ENCODE measurements at places on chromosomes 1 and 21. TPM values are rescaled to one million over a fixed set of nuclear protein-coding genes. Genes with fewer than 3 reads are reported as not detected.

Gene ILDR2
- 1.7 TPM for polyA plus RNA-seq

Gene CFHR1
- polyA plus RNA-seq = 0.16 TPM

Gene ORC1
- polyA plus RNA-seq = 4.2 TPM

Gene LRP8
- polyA plus RNA-seq = 4.1 TPM

Gene GSTM2
- 197 TPM for polyA plus RNA-seq

Gene TRIM63
- polyA plus RNA-seq = 6.4 TPM

Gene GPR3
- polyA plus RNA-seq = 0.27 TPM

Gene C8B
- polyA plus RNA-seq = 0.06 TPM

GRCh38 chr1:156386949-156387869 is 18.2 kb downstream of the RHBG start:
- DNase-seq = no peak

- no peak for DNase-seq
These were observed 22.7 kb upstream of the SH3BGRL3 start for GRCh38 chr1:26257222-26257621.

DNA sequence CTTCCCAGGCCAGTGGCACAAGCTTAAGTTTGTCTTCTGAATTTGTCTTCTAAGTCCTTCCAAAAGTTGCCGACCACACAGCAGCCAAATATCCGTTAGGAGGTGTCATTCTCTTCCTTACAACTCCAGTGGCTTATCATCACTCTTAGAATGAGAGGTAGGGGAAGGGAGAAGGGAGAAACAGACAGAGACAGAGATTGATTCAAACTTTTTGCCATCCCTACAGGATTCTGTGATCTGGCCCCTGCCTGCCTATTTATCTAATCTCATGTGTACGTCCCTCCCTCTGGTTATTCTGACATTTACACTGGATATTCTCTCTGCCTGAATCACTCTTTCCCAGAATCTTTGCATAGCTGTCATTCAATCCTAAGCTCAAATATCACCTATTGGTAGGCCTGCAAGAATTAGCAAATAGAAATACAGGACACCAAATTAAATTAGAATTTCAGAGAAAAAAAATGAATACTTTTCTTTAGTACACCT is 488 bp upstream of the GNL2 start:
- DNase-seq = no peak

DNA sequence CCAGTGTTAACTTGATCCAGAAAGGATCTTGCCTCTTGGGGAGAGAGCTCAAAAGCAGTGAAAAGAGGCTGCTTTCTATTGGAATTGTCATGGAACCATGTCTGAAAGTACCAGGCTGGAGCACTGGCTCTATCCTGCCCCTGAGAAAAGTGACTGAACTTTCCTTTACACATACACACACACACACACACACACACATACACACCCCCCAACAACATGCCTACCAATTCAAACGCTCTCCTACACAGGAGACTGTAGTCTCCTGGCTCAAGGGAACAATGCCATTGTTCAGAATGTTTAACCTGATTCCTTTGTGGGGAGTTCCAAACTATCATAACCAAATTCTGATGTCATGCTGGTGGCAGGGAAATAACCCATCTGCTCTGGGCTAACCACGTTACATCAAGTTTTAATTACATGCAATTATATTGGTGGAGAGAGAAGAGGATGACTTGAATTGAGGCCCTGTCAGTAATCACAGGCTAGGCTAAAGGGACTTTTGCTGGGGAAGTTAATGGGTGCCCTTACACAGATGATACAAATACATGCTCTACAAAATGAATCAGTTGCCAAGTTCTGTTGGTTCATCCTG is 52.3 kb upstream of the DUSP10 start:
- no peak for DNase-seq

GRCh38 chr1:226873771-226874578 is 3.6 kb downstream of the PSEN2 start:
- DNase-seq = no peak

DNA sequence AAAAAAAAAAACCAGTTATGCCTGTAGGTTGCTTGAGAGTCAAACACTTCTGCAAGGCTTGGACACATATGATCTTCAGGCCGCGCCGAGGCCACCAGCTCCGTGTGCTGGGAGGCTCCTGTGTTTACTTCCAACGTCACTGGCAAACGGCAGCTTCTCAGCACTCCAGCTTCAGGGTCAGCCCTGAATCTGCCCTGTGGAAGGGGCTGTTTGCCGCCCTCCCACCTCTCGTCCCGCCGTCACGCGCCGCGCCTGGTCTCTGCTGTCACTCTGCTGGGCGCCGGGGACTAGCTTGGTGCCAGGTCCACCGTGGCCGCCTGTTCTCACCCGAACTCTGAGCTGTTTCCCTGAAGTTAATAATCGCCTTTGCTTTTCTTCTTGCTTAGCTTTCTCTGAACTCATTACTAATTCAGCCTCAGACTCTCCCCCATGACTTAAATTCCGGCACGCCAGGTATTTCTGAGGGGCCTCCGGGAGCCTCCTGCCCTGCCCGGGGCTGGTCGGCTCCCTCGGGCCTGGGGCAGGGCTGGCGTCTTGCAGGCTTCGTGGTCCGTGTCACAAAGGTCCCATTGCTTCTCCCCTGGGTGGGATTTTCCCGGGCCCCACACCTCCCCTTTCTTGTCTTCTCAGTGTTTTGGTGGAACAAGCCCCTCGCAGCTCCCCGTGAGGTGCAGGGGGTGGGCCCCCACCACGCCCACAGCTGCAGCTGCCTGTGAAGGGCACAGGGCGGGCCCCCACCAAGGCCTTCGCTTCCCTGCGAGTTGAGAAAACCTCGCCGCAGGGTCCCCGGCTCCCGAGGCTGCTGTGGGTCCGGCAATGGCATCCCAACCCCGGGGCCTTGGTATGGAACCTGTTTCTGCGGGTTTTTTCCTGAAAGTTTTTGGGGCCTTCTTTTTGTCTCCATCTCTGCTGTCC is 14.6 kb upstream of the C1orf159 start:
- DNase-seq = peak; percentile 79

- DNase-seq = no peak
These were observed 37.5 kb upstream of the RD3 start for GRCh38 chr1:211529453-211529852.

DNA sequence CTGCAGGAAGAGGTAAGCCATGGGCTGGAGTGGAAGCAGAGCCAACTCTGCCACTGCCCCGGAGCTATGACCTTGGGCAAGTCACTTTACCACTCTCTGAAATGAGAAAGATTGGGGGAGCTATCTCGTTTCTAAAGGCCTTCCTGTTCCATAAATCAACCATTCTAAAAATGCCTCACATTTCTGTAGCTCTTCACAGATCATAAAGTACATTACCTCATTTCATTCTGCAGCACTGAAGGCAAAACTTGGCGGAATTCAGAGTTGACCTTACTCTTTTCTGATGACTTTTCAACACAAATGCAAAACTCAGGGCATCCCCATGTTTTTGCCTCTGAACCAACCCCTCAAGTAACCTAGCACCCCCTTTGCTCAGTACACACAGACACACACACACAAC is 404.0 kb upstream of the NFIA start:
- DNase-seq = no peak

DNA sequence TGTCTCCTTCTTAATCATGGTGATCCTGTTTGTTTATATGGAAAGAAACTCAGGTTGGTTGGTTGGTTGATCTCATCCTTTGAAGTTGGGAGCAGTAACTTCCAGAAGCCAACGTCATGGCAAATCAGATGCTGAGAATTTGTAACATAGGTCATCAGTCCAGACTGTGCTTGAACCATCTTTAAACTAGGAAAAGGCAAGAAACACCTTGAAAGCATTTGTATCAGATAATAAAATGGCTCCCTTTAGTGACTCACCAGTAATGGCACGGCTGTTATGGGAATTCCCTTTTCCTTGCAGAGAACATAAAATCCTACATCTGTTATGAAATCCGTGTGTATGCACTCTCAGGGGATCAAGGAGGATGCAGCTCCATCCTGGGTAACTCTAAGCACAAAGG is 58.1 kb downstream of the SERBP1 start:
- DNase-seq = peak; percentile 5

DNA sequence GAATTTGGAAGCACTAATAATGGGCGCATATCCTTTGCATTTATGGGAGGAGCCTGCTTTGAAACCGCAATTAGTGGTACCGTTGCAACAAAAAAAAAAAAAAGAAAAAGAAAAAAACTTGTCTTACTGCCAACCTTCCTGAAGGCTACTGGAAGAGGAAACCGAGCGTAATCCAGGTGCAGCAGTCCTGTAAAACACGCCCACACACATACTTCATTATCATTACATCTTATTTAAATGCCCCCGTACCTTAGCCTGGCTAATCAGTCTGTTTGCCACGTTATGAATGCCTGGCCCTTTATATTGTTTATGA is 686 bp upstream of the ZNF281 start:
- DNase-seq = peak; percentile 50

DNA sequence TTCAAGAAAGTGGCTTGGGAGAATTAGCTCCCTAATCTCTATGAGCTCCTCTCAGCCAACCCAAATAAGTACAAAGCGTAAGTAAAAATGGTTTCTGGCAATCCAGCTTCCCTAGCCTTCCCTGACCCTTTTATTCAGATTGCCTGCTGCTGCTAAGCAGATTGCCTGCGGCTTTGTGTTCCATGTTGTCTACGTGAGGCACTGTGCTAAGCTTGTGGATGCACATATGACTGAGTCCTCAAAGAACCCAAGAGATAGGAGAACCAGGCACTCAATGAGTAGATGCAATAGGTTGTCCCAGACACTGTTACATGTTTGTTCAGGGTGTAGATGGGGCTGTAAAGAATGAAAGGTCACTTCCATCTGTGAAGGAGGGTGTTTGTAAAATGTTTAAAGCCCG is 6.3 kb upstream of the OSBPL9 start:
- no peak for DNase-seq

DNA sequence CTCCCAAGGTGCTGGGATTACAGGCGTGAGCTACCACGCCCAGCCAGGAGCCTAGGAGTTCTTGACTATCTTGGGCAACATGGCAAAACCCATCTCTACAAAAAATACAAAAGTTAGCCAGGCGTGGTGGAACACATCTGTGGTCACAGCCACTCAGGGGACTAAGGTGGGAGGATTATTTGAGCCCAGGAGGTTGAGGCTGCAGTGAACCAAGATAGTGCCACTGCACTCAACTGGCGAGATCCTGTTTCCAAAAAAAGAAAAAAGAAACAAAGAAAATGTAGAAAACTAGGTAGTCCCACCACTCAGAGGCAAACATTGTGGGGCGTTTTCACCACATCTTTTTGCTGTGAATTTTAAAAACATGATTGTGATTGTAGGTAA is 141.3 kb downstream of the ZZZ3 start:
- no peak for DNase-seq

DNA sequence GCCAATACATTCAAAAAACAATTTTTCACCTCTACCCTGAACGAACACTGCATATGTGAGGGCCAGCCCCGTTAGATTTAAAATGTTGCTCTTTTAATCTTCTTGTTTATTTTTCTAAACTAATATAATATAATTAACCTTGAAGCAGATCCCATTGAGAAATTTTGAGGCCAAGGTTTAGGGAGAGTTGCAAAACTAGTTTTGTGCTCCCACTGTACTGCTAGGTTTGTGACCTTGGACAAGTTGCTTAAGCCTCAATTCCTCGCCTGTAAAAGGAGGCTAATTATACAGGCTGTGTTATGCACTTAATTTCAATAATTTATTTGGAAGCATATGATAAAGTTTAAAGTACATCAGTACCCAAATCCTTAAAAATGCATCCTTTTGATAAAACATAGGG is 3.7 kb downstream of the IL23R start:
- DNase-seq = no peak

- DNase-seq = peak; percentile 63
These were observed 77.2 kb downstream of the SCCPDH start for GRCh38 chr1:246801241-246802020.

DNA sequence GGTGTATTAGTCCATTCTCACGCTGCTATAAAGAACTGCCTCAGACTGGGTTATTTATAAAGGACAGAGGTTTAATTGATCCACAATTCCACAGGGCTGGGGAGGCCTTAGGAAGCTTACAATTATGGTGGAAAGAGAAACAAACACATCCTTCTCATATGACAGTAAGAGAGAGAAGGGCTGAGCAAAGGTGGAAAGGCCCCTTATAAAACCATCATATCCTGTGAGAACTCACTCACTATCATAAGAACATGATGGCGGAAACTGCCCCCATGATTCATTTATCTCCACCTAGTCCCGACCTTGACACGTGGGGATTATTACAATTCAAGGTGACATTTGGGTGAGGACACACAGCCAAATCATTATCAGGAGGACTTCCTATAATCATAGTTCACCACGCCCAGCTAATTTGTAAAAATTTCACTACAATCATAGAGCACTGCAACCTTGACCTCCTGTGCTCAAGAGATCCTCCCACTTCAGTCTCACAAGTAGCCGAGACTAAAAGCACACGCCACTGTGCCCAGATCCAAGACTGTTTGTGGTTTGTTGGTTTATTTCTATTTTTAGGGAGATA is 164.9 kb downstream of the RERE start:
- no peak for DNase-seq

GRCh38 chr1:197915260-197915861 is 1.8 kb upstream of the LHX9 start:
- DNase-seq = no peak

DNA sequence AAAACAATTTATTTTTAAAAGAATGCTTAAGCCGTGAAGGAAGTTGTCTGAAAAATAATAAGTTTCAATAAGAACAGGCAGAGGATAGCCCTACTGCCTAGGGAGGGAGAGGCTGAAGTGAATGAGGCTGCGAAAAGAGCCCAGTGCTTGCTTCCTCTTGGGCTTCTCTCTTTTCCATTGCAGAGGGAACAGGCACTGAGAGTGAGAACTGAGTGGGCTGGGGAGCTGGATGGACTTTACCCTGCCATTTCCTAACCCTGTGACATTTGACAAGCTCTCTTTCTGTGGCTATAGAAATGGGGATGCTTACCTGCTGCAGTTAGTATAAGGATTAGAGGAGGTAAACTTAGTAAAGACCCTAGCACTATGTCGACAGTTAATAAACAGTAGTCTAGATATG is 30.0 kb downstream of the TENT5C start:
- DNase-seq = no peak

- DNase-seq = peak; percentile 26
These were observed 39.5 kb downstream of the TOR3A start for GRCh38 chr1:179121159-179121938.

- DNase-seq = no peak
These were observed 54.7 kb upstream of the MPC2 start for GRCh38 chr1:167991546-167991945.

DNA sequence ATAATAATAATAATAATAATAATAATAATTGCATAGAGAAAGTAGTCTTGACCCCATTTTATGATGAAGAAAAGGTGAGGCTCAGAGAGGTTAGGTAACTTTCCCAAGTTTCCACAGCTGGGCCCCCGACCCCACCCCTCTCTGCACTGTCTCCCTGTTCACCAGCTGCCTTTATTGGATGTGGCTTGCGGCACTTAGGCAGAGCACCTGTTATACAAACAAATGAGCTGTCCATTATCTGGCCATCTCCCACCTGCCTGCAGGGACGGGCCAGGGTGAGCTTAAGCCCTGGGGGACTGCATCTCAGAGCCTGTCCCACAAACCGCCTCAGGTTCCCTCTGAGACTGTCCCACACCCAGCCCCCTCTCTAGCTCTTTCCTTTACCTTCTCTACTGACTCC is 10.1 kb upstream of the EFNA1 start:
- DNase-seq = peak; percentile 36

Measured in large intestine (tissue), 12 donors.